ENCODE measurements at places on chromosomes 12 and 14.

- no peak for DNase-seq
Observed at GRCh38 chr12:75364919-75365318, 26.0 kb upstream of the GLIPR1L2 start.

- no peak for DNase-seq
Observed at GRCh38 chr12:46921764-46922133, 96.0 kb upstream of the SLC38A4 start.

GRCh38 chr12:121918679-121919038, 267 bp downstream of the CFAP251 start:
- no peak for DNase-seq

DNA sequence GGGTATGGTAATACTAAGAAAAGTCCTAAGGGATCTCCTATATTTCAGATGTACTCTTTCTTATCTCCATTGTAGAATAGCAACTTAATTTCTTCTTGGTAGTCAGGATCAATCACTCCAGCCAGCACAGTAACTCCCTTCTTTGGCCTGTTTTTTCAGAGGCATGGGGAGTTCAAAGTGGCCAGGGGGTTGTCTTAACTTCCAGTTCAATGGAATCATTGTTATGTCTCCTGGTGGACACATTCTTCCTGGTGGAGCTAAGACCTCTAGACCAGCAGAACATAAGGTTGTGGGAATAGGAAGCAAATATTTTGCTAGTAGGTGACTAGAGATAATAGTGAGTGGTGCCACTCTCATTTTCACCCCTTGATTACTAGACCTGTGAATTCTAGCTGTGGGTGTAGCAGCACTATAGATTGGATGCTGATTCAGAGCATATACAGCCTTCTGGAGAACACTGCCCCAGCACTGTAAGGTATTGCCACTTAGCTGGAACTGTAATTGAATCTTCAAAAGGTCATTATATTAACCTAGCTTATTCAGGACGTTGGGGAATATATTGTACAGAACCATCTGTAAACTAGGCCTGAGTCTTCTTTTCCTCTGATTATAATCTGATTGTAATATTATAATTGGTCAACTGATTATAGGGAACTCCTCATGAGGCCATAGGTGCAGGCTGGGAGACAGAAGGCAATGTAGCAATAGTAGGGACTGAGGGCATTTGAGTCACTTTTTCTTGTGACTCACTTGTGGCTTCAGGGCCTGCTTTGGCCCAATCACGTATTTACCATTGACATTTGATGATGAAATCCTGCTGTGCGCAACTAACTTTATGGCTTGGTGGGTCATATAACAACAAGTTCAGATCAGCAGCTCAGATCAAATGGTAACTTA, 60.2 kb upstream of the ATP2B1 start:
- no peak for DNase-seq

DNA sequence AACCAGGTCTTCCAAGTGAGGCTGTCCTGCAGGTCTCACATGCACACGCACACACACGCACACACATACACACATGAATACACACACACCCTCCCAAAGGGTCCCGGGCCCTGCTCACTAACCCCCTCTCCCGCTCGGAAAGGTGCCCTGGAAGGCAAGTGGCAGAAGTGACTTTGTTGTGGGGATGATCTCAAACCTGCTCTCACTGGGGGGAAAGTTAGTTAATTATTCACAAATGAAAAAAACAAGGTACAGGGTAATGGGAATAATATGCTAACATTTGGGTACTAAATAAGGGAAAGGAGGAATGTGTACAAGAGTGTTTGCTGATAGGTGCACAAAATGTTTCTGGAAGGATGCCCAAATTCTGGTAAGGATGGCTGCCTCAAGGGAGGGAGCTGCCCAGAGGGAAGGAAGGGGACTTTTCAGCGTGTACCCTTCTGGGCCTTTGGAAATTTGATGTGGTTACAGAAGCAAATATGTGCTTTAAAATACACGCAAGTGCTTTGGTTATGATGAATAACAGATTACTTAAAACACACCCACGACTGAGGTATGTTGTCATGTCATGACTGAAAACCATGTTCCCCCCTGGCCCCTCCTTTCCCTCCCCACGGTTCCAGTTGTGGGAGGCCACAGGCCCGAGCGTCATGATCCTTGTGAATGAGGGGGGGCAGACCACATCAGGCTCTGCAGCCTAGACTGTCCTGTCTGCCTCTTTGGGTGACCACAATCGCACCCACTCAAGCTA, 43.3 kb upstream of the PLEKHG6 start:
- no peak for DNase-seq
